ENCODE measurements at places on chromosomes 7 and 10.

- no peak for DNase-seq
These were observed 14.1 kb upstream of the SRGN start for GRCh38 chr10:69073736-69074364.

DNA sequence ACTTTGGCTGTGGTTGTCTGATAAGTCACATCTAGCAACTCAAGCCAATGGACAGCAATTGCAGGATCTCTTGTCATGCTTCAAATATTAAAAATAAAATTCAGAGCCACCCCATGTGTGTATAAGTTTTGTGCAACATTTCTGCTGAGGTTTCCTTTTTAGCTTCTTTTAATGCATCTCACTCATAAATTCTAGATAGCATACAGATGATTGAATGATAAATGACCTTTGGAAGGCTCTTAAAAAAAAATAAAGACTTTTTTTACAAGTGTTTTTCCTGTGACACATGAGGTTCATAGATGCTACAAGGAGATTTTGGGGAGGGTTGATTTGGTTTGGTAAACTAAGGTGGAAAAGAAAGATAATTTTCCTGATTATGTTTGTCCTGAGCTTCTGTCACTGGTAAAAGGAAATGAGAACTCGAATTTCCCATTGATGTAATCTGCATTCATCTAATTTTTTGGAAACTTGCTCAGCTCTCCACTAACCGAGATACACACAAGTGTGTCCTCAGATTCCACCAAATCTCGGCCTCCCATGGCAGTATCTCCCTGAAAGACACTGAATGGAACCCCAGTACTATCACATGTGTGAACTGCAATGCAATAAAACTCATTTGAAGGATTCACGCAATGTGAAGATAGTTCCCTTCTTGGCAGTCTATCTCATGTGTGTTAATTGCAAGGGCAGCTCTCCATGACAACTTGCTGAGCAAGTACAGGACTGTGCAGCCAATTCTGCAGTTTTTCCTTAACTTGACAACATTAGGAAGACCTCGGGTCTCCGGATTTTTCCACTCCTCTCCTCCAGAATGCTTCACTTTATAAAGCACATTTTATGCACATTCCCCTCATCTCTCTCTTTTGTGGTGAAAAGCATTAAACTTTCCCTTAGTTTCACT is 185.4 kb upstream of the PFKP start:
- DNase-seq = no peak

- peak; percentile 21 for DNase-seq
These were observed 8.4 kb downstream of the THAP5 start for GRCh38 chr7:108561047-108561619.

- peak; percentile 31 for DNase-seq
These were observed 62.7 kb downstream of the ARID5B start for GRCh38 chr10:61964059-61964709.
